ENCODE measurements at places on chromosomes 6 and 20.

GRCh38 chr6:37485291-37485702, 14.4 kb downstream of the CCDC167 start:
- DNase-seq: no peak

- DNase-seq: no peak
Observed at GRCh38 chr20:10209091-10209490, 9.5 kb upstream of the SNAP25 start.

DNA sequence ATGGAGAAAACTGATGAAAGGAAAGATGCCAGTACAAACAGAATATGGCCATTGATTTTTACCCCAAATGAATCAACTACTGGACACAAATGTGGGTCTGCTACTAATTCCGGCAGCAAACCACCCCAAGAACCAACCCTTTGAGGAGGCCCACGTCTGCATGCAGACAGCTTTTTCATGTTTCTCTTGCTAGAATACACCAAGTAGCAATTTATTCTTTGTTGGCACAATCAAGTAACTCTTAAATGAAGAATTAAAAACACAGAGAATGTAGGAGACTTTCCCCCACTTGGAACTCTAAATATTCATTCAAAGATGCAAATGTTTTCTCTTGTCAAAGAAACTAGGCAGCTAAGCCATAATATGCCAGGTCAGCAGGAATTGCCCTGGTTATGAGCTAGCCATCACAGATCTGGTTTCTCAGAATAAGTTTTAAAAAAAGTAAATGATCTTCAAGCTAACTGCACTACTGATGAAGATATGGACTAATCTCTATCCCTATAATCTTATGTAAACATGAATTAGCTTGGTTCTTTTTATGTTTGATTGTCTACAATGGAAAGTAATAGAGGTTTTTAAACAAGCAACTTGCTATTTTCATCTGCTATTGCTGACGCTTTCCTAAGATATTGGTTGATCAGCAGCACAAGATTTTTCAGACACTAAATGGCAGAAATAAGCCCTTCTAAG, 163.1 kb upstream of the THEMIS start:
- no peak for DNase-seq

GRCh38 chr6:132592855-132593254, 3.3 kb upstream of the TAAR5 start:
- no peak for DNase-seq

DNA sequence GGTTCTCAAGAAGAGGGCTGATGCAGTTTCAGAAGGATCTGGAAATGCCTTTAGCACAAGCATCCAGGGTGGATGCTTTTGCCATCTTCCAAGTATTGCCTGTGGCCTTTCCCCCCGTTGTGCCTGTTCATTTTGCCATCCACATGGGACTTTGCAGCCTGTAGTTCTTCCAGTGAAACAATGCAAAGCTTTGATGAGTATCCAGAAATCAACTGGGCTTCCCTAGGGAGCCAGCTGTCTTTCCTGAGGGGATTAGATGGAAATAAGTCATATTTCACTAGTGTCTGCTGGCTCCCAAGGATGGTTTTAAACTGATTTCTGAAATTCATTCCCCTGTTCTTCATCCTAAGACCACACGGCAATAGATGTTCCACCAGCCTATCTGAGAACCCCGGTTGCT, 63.3 kb downstream of the CAP2 start:
- DNase-seq: no peak

- no peak for DNase-seq
Observed at GRCh38 chr6:164214066-164214465, 799.5 kb downstream of the QKI start.

DNA sequence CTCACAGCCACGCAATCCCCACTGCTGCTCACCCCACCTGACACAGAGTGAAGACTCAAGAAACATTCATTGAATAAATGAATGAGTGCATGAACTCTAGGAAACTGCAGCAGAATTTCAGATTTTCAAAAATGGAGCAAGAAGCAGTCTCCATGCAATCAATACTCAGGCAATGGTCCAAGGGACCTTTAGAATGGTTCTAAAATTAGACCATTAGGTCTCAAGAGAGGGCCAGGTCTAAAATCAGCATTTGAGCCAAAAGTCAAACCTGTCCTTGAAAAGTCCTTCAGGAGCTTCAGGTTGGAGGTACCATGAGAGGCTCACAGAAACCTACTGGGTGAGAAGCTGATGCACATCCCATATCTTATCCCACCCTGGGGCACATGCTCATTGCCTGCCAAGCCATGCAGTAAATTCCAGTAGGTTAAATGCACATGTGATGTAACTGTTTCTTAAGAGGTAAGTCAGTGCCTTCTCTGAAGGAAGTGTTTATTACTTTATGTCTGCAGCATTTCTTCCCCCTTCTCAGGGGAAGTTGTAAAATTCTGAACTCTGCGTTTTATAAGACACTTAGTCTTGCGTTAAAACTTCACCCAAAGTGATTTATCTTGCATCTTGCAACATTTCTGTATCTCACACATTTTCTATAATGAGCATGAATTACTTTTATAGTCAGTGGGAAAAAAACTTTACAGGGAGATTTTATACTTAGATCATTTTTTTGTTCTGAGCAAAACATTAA, 126.6 kb downstream of the ADAT2 start:
- no peak for DNase-seq

DNA sequence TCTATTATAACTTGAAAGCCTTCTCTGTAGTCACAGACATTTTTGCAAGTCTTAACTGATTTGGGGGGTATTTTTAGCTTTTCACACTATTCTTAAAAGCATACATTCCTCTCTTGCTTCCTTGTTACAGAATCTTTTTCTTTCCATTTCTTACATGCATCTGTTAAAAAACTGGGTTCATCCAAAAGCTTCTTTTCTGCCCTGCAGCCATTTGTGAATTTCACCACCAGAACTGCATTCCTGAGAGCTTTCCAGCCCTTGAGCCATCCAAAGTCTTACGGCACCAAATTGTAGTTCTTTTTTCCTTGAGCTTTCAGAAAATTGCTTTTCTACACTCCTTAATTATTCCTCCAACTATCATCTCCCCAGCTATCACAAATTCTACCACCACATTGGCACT, 19.7 kb upstream of the GSTA4 start:
- DNase-seq: no peak

DNA sequence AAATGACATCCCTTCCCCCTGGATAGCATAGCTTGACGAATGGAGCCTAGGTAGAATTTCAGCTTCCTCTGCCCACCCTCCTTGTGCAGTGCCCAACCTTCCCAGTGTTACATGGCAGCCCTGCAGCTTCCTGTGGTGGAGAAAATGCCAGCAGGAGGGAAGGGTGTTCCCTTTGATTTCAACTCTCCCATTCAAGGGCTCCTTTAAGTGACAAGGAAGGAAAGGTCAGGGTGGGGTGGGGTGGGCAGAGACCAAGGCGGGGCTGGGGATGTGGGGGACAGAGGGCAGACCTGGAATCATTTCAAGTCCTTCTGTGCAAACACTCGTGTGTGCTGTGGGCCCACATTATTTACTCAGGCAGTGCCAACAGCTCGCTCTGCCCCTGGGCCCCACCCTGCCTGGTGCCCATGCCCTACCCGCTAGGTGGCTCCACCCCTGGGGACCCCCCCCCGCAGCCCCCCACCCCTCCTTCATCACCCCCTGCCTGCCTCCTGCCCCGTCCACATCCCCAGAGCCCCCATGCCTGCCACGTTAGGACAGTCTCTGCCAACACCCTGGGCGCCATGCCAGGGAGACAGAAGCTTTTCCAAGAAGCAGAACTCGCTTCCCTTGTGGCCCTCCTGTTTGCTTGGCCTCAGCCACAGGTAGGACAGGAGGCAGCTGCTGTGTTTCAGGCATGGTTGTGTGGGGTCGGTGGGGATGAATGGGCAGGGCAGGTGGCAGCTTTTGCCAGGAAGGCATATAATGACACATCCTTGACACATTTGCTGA, 9.4 kb downstream of the SPDEF start:
- DNase-seq: no peak

- no peak for DNase-seq
Observed at GRCh38 chr20:23513164-23513563, 22.2 kb downstream of the CST8 start.

GRCh38 chr6:37889486-37889885, 70.0 kb downstream of the ZFAND3 start:
- no peak for DNase-seq

DNA sequence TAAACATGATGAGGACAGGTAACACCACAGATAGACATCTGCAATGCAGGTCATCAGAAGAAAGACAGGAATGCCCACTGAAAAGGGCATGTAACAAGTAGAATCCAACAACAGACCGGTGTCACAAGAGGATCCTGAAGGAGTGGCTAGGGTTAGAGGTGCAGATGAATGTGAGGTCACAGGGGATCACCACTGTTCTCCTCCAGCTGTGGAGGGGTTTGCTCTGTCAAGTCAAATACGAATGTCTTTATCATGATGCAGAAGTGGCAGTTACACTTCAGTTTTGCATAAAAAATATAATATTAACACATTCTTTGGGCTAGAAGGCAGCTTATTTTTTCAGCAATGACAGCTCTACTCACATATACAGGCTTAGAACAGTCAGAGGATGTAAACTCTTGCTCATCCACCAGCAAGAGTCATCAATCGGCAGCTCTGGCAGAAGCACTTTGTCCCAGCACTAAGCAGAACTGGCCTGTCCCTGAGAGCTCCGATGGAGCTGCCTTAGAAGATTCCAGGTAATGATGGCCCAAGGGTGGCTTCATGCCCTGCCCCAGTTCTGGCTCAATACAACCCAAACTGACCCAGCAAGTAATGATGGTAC, 130.4 kb upstream of the TRAF3IP2 start:
- no peak for DNase-seq

GRCh38 chr6:28323813-28324424, 12.0 kb downstream of the ZSCAN31 start:
- no peak for DNase-seq

GRCh38 chr6:32255199-32256153, 31.6 kb upstream of the NOTCH4 start:
- no peak for DNase-seq

GRCh38 chr20:57030611-57031600, 235.5 kb downstream of the BMP7 start:
- DNase-seq: no peak

- no peak for DNase-seq
Observed at GRCh38 chr6:87669051-87669450, 33.0 kb downstream of the AKIRIN2 start.

DNA sequence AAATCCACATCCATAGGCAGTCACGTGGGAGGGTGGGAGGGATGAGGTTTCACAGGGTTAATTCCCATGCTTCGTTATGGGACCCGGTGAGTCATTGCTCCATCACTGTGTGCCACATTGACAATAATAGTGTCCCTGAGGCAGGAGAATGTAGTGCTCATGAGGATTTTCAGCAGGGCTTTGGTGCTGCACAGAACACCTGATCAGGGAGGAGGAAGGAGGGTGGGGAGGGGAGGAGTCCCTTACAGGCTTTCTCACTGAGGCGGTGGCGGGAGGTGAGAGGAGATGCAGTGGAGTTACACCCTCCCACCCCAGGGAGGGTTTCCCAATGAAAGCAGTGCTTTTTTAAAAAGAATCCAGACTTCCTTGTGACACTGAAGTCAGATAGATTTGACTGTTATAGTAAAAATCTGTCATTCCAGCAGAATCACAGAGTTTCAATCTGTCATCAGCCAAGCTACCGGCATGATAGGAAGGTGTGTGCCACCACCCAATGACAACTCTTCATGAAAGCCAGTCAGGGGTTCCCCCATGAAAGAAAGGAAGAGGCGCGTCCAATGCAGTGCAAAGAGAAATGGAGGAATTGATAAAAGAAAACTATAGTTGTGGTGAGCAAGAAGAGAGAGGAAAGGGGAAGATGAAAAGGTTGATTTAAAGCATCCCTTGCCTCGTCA, 144.8 kb downstream of the TBC1D7 start:
- DNase-seq: no peak

GRCh38 chr6:15500078-15500740, 162.6 kb downstream of the DTNBP1 start:
- no peak for DNase-seq

DNA sequence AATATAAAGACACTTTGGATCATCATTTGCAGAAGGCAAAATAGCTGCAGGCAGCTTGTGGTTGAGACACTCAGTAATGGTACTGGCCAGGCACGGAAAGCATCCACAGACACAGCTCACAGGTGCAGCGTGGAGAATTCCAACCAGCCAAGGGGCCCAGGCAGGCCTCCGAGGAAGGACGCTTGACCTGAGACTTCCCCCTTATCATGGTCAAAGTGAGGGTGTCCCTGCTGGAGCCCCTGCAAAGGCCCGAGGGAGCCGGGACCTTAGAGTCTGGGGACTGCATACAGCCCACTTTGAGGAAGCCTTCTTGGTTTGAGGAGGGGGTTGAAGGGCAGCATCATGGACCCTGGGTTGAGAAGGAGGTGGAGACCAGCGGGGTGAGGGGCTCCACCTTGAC, 15.1 kb upstream of the MYT1 start:
- no peak for DNase-seq

DNA sequence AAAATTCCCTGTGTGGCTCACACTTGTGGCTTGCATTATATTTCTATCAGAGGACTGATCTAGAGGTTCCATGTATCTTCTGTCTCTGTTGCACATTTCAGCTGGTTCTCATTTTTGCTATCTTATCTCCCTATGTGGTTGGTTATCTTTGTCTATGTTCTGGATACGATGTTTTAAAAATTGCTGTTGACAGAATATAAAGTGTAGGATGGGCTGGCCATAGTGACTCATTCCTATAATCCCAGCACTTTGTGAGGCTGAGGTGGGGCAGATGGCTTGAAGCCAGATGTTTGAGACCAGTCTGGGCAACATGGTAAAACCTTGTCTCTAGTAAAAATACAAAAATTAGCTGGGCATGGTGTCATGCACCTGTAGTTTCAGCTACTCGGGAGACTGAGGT, 9.9 kb upstream of the ULBP3 start:
- DNase-seq: no peak

DNA sequence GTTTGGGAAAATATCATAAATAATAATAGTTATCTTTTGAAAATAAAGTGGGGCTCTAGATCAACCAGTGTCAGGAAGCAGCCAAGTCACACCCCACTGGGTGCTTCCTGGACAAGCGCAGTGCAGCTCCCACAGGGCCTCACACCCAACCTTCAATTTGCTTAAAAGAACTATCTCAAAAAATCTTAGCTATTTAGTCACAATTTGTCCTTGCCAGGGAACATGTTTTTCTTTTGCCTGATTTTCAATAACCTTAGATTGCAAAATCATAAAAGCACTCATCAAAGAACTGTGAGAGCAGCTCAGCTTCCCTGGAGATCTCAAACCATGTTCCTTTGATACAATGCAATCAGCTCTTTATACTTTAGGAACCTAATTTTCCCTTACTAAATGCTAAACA, 1.6 kb upstream of the NCOA7 start:
- DNase-seq: no peak

Data from D721Med (cell line).